GM06990 (cell line): ENCODE measurements at places on chromosomes 16 and 17.

DNA sequence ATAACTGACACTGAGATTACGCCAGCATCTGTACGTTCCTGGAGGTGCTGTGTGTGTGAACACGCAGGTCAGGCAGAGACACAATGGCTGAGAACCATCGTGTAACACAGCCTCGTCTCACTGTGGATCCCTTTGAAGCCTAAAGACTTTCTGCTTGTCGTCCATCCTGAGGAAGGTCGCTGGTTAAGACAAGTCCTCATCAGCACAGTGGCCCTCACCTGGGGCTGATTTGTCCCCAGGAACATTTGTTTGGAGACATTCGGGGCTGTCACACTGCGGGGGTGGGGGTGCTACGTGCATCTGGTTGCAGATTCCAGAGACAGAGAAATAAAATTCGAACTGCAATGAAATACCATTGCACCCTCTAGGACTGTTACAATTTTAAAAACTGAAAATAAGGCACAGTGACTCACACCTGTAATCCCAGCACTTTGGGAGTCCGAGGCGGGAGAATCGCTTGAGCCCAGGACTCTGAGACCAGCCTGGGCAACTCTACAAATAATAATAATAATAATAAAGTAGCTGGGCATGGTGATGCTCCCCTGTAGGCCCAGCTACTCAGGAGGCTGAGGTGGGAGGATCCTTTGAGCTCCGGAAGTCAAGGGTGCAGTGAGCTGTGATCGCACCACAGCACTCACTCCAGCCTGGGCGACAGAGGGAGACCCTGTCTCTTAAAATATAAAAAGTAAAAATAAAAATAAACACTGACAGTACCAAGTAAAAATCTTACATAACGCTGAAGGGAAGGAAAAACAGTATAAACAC, 112.0 kb upstream of the METRNL start:
- no peak for DNase-seq

GRCh38 chr17:56604691-56605290, 11.3 kb downstream of the NOG start:
- no peak for DNase-seq

GRCh38 chr16:73725156-73725555, 571.5 kb upstream of the PSMD7 start:
- no peak for DNase-seq

- no peak for DNase-seq
These were observed 3.7 kb downstream of the SPPL2C start for GRCh38 chr17:45848405-45848804.

DNA sequence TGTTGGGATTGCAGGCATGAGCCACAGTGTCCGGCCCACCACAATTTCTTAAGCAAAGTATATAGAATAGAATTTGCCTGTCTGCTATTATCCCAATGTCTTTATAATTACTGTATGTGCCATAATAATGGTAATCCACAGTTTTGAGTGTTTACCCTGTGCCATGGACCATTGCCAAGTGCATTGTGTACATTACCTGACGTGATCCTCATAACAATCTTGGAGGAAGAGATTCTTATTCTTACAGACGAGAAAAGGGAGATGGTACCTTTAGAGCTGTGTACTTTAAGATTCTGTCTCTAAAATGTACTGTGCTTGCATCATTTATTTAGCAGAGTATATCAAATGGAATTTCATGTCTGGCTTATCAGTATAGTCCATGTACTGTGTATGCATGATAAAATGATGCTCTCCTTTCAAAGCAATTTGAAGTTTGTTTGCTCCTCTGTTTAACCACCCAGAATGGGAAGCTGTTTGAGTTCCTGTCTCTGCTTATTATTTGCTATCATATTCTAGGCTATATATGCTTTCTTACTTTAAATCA, 13.8 kb upstream of the CDR2 start:
- DNase-seq: no peak

GRCh38 chr16:17345043-17345442, 125.7 kb downstream of the XYLT1 start:
- DNase-seq: no peak

- DNase-seq: no peak
These were observed 45.0 kb upstream of the ATP2A3 start for GRCh38 chr17:4009186-4009785.

GRCh38 chr17:75521951-75522727, 3.4 kb upstream of the LLGL2 start:
- no peak for DNase-seq

DNA sequence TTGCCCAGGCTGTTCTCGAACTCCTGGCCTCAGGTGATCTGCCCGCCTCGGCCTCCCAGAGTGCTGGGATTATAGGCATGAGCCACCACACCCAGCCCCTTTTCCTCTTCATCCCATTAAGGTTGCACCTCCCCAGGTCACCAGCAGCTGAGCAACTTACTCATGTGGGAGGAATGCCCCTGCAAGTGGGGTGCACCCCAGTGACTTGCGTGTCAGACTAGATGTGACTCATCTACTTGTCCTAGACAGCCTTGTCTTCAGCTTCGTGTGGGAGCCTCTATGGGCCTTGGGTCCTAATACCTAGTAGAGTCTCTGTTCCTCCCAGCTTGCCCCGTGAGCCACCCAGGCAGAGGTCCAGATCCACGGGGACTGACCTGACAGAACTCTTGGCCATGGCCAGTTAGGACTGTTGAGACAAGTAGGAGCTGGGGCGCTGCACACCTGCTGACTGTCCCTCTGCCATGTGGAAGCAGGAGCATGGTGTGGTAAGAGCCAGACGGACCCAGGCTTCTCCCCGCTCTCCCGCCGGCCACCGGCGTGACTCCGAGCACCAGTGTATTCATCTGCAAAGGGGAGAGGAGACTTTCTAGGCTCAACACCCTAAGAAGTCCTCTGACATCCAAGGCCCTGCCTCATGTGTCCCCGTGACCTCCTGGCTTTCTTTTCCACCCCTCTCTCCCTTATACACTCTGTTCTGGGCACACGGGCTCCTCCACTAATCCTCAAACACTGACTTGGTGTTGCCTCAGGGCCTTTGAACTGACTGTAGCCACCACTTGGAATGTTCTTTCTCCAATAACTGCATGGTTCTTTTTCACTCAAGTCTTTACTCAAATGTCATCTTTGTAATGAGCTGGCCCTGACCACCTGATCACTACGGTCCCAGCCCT, 11.6 kb upstream of the CBX4 start:
- DNase-seq: no peak

DNA sequence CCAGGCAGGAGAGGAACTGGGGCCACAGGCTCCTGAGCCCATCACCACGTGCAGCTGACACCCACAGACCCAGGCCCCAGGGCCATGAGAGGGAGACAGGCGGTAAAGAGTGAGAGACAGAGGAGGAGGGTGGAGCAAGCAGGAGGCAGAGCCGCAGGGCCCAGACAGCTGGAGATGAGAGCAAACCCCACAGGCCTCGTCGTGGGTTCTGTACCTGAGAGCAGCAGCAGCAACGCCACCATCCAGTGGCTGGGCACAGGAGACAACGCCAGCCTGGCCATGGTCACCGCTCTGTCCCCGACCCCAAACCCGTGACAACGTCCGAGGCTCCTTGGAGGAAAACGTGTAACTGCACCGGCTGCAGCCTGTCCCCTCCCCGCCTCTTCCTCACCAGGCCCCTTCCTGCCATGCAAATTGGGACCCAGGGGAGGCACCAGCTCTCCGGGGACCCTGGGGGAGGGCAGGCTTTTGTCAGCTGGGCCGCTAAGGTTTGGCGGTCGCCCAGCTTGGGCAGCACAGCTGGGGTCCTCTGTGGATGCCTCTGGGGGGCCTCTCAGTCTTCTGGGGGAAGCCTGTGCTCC, at the start of gene CD79B:
Gene CD79B (minus strand): TSS at position 351 of the 581 bp plus-strand sequence. CDS start 70 bp downstream, at position 281.
- DNase-seq: peak; percentile 86

DNA sequence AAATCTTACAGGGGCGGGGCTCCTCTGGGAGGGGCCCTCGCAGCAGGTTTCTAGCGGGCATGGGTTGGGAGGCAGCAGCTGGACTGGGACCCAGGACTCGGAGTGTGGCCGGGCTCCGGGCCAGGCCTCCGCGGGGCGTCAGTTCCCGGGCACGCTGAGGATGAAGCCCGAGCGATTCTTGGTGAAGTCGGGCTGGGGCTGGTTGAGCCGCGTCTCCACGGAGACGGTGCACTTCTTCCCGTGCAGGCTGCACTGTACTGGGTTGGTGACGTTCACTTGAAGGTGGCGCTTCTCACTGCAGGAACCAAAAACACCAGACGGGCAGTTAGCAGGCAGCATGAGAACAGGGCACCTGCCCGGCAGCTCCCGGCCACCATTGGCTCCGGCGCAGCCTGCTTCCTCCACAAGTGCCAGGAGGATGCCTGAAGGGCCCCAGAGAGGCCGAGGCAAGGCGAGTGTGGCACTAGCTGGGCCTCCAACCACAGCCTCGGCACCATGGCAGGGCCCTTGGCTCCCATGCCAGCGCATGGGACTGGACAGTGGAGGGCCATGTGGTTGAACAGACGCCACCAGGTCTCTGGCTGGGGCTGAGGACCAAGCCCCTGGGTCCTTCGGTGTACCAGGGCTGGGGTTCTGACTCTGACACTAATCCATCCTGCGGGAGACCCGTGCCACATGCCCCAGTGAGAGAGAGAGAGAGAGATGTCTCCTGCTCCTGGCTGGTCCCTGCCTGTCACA, 8.0 kb downstream of the CDK5R1 start:
- no peak for DNase-seq

- peak; percentile 73 for DNase-seq
These were observed 28.0 kb downstream of the PRKCB start for GRCh38 chr16:23863511-23864422.

GRCh38 chr16:55047903-55048497, 117.3 kb downstream of the IRX5 start:
- no peak for DNase-seq

GRCh38 chr17:80319999-80320344, 59.3 kb downstream of the RNF213 start:
- DNase-seq: no peak

- no peak for DNase-seq
These were observed 183.3 kb downstream of the LGALS9B start for GRCh38 chr17:20284022-20284421.

- DNase-seq: no peak
These were observed 5.2 kb upstream of the DCXR start for GRCh38 chr17:82042649-82043048.

DNA sequence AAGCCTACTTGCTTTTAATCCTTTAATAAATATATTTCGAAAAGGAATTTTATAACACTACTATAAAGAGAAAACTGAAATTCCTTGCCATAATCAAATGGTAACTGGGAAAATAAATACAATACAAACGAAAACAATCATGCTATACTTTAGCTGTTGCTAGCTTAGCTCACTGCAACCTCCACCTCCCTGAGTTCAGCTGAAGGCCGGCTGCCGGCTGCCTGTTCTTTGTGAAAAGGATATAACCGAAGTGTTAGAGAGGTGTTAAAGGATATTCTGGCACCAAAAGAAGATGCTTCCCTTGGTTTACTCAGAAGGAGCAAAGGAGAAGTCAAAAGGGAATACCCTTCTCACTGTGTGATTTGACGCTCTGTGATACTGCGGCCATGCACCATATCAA, 108.5 kb downstream of the CACNG3 start:
- no peak for DNase-seq

DNA sequence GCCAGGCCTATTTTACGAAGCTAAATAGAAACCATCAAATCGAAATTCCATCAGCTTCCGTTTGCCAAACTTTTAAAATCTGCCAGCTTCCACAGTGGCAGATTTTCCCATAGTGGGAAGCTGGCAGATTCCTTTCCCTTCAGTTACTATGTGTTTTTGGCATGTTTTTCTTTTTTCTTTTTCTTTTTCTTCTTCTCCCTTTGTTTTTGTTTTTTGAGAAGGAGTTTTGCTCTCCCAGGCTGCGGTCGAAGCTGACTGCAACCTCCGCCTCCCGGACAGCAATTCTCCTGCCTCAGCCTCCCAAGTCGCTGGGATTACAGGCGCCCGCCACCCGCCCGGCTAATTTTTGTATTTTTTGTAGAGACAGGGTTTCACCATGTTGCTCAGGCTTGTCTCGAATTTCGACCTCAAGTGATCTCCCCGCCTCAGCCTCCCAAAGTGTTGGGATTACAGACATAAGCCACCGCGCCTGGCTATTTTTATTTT, 684 bp upstream of the CWC25 start:
- DNase-seq: no peak

- DNase-seq: no peak
These were observed 22.2 kb upstream of the C17orf107 start for GRCh38 chr17:4877089-4877488.

- no peak for DNase-seq
These were observed 83.8 kb upstream of the CCL2 start for GRCh38 chr17:34171245-34171818.

DNA sequence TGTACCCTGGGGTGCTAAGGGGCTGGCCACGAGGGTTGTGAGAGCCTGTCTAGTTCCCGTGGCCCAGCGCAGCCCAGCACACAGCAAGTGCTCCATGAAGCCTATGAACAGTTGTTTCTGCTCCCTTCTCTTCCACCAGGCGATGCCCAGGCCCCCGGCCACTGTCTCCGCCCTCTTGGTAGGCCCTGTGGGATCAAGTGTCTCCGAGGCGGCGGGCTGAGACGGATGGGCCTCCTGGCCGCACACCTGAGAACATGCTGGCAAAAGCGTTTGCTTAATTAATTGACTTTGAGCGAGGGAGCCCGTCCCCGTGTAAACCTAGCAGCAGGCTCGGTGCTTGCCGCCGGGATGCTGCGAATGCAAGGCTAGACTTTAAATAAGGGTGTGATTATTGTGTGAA, 129.7 kb upstream of the GSE1 start:
- DNase-seq: no peak

DNA sequence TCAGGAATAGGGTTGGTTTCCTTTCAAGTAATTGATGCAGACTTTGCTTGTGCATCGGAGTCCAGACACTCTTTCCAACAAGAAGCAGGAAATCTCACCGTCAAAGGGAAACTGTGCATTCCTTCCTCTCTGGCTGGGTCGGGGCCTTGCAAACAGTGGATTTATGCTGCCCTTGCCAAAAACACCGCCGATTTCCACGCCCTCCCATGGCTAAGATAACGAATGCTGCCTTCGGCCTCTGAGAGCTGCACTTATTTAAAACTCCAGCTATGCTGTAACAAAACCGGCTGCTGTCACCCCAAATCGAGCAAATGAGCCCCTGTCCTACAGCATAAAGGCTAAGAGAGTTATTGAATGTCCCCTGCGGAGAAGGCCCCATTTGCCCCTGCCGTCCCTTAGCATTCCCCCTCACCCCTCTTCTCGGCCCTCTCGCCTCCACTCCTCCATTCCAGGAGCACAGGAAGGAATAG, 275.5 kb upstream of the IRX5 start:
- DNase-seq: no peak

- no peak for DNase-seq
These were observed 115.4 kb upstream of the GSE1 start for GRCh38 chr16:85497622-85498314.

- no peak for DNase-seq
These were observed 417.1 kb downstream of the CA10 start for GRCh38 chr17:51741458-51741857.
